ENCODE measurements at places on chromosomes 1 and 21.
A peak's percentile ranks its signal among the peaks of the same experiment; 100 is the strongest.

DNA sequence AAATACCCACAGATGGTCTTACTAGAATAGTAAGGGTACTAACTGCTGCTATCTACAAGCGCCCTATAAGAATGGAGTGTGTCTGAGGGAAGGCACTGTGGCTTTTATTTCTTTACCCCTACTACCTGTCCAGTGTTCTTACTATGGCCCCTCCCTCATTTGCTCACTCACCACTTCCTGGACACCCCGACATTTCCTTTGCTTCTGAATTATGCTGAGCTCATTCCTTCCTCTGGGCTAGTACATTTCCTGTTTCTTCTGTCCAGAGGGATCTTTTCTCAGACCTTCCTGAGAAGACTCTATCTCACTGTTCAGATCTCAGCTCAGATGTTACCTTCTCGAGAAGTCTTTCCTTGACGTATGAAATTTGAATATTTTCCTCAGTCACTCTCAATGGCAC is 192.1 kb upstream of the DAB1 start:
- no peak for DNase-seq

DNA sequence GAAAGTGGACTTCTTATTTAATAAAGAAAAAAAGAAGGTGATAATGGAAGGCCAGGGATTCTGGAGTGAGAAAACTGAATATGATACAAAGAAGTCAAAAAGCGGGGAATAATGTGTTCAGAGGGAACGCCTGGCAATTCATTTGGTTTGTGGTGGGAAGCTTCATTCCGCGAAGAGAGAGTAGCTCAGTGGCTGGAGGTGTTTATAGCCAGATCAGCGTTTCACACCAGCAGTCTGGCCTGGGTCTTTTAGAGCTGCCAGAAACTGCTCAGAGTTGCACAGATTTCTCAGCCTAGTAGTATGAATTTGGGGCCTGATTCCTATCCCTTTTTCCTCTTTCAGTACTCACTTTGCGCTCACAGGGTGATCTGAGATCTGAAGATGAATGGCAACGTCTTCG is 67.8 kb upstream of the IPO9 start:
- no peak for DNase-seq

DNA sequence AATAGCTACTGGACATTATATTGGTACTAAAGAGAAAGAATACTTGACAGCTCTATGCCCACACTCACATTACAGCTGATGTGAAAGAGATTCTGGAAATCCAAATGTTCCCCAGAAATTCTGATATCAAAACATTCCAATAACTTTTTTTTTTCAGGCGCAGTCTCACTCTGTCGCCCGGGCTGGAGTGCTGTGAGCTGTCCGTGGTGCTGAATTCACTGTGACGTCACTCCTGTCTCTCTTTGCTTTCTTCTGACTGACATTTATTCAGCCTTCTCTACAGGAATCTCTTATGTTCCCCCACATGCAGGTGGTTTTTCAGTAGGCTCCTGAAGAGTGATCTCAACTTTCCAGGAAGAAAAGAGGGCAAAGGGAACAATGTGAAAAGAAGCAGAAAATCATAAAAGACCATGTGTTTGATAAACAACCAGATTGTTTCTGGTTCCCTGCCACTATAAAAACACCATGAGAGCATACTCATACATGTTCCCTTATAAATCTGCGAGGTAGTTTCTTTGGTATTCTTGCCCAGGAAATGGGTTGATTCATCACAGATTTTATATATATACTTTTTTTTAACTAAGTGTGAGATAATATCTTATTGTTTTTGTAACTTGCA is 6.2 kb downstream of the S100A7A start:
- peak; percentile 90 for DNase-seq

DNA sequence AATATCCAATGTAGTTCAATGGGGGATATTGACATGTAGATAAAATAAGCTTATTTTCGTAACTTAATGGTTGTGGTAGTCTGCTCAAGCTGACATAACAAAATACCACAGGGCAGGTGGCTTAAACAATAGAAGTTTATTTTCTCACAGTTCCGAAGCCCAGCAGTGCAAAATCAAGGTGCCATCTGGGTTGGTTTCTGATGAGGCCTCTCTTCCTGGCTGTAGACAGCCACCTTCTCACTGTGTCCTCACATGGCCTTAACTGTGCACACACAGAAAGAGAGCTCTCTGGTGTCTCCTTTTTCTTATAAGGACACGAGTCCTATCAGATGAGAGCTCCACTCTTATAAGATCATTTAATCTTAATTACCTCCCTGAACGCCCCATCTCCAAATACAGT is 64.8 kb upstream of the IPO9 start:
- no peak for DNase-seq

GRCh38 chr1:78787544-78787943 is 137.9 kb downstream of the IFI44 start:
- no peak for DNase-seq

GRCh38 chr1:41370225-41370624 is 9.0 kb downstream of the FOXO6 start:
- no peak for DNase-seq

DNA sequence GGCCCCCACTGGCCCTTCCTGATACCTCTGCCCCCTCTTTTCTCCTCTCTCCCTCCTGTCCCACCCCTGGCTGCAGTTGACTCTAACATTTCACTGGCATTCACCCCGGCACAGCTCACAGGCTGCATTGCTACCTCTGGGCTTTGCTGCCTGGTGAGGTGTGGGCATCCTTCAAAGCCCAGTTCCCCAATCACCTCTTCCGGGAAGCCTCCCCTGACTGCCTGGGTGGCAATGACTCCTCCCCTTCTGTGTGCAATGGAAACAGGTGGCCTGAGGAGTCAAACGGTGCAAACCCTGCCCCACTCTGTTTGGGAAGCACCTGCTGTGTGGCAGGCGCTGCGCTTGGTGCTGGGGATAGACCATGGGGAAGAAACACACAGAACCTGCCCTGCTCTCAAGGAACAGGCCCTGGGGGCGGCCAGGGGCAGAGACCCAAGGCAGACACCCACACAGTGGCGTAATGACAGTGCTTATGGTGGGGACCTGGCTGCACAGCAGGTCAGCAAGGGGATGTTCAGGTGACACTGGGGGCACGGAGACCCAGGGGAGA is 39.3 kb upstream of the POFUT2 start:
- no peak for DNase-seq

GRCh38 chr1:111334169-111334568 is 43.5 kb downstream of the CHIA start:
- DNase-seq = peak; percentile 11

DNA sequence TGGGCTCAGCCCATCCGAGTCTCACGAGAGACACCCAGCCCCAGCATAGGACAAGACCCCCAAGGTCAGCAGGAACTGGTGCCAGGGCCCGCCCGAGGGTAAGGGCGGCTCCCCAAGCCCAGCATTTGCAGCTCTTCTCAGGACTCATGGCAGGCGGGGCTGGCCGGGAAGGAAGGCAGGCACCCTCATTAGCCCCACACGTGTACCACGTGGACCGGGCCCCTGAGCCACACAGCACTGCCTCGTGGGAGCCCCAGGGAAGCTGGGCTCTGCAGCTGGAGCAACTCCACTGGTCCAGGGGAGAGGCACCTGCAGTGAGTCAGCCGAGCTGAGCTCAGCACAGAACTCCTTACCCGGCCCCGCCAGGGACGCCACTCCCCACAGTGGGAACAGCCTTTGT is 97.7 kb upstream of the IFFO2 start:
- no peak for DNase-seq

DNA sequence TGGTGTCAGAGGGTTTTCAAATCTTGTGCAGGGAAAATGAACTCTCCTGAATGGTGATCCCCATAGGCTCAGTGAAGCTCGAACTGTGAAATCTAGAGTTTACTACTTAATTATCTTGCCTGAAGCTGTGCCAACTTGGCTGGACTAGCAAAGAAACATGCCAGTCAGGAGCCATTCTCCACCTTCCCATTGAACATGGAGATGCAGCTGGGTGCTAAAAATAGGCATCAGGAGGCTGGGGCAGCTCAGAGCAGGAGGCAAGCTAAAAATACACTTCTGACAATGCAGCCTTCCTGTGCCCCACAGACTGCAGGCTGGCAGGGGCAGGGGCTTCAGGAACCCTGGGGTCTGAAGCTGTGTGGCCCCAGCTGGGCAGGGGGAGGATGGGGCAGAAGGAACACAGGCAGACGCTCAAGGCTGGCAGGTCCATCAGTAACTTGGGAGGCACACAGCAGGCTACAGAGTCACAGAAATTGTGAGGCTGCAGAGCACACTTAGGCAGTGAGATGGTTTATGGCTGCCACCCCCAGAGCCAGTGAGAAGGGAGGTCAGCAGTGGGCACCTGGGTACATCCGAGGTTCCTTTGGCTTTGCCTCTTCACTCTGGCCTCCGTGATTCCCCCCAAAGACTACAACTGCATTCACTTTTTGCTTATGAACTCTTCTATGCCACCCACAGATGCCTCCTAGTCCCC is 155.4 kb upstream of the KCND3 start:
- peak; percentile 56 for DNase-seq

DNA sequence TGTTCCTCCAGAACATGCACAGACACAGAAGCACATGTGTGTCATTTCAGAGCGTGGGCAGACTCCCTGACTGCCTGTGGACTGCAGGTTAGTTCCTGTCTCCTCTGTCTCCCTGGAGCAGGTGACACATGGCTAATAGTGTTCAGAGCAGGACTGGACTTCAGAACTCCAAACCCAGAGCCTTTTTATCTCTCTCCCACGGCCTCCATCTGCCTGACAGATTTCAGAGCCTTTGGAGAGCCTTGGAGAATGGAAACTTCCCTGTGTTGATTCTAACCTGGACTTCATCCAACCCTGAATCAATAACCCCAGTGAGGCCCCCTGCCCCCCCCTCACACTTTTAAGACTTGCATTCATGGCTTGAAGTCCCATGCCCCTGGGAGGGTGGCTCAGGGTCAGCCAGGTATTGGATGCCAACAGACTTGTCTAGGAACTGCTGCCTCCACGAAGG is 44.4 kb downstream of the C1orf198 start:
- DNase-seq = no peak

- DNase-seq = no peak
Observed at GRCh38 chr1:2554621-2555387, 1.4 kb upstream of the TNFRSF14 start.

DNA sequence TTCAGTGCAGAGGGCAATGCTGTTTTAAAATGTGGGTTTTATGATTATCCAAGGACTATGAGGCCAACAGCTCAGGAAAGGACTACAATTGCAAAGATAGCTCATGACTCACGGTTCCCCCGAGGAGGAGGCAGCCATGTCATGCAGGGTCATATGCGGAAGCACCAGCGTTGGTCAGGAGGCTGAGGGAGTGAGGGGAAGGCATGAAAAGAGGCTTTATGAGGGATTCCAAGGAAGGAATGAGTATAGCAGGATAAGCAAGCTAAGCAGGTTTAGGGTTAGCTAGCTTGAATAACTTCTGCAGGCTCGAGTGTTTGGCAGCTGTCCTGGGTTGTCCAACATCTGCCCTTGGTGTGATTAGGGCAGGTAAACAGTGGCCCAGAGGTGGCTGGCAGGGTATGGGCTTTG is 495.1 kb downstream of the SETD4 start:
- peak; percentile 11 for DNase-seq

GRCh38 chr1:64743954-64744491 is 852 bp upstream of the RAVER2 start:
- DNase-seq = no peak

- DNase-seq = peak; percentile 93
Observed at GRCh38 chr1:170732252-170732588, 68.3 kb downstream of the PRRX1 start.

- DNase-seq = no peak
Observed at GRCh38 chr1:155073377-155074242, 5.0 kb upstream of the EFNA3 start.

- DNase-seq = no peak
Observed at GRCh38 chr21:15480160-15480559, 249.6 kb upstream of the USP25 start.

- DNase-seq = no peak
Observed at GRCh38 chr1:62774971-62775595, 8.8 kb upstream of the ATG4C start.

DNA sequence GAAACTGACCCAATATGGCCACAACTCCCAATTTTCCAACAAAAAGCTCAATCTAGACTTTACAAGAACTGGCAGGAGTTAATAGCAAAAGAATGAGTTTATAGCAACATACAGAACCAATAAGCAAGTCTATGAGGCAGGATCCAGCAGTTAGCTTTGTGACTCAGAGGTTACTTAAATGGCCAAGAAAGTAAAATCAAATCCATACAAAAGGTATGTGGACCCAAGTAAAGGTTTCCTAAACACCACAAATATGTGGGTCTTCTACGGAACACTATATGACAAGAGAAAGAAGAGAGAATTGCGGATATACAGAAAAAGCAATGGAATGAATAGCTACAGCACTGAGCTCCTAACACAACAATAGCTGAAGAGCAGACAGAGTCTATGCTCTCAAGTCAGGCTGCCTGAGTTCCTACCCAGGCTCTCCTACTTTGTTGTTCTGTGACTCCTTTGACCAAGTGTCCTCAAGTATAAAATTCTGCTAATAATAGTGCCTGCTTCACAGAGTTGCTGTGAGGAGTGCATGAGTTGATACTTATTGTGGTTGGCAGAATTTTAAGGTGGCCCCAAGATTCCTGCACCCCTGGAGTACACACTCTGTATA is 204.3 kb downstream of the SMYD3 start:
- DNase-seq = no peak

- no peak for DNase-seq
Observed at GRCh38 chr21:41258617-41259016, 58.0 kb upstream of the FAM3B start.

DNA sequence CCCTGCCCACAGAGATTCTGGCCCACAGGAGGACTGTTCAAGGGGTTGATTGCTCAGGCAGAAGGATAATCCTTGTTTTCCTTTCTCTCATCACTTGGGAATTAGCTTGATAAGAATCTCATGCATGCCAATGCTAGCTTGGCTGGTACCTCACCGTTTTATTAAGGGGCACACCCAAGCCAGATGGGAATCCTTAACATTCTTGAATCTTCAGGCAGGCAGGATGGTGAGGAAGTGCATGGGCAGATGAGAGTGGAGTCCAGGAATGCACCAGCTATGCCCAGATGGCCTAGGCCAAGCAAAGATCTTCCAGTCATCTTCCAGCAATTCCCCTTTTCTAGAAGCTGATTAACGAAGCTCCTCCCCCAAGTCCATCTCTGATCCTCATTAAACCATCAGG is 4.1 kb upstream of the LCE7A start:
- DNase-seq = no peak

- no peak for DNase-seq
Observed at GRCh38 chr1:12019858-12020509, 686 bp downstream of the MIIP start.

DNA sequence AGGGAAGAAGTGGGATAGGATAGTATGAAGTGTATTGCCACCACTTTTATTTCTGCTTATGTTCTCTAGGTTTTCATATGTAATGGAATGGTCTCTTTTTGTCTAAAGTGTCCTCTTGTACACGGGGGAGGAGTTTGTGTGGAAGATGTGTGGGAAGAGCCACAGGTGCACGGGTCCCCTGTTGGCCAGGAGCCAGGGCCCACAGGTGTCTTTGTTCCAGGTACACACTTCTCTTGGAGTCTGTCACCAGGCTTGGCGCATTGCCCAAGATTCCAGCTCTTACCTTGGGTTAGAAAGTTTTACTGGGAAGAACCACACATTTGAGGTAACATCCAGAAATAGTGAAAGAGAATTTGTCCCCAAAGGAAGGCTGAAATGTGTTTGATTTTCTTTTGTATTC is 10.5 kb downstream of the TENT5C start:
- no peak for DNase-seq

GRCh38 chr1:182366596-182366995 is 25.0 kb downstream of the GLUL start:
- DNase-seq = no peak
